Fibroblast of lung (primary cell): ENCODE measurements at places on chromosomes 1 and 21.

- peak; percentile 80 for DNase-seq
Observed at GRCh38 chr1:22452481-22452957, 868 bp downstream of the ZBTB40 start.

DNA sequence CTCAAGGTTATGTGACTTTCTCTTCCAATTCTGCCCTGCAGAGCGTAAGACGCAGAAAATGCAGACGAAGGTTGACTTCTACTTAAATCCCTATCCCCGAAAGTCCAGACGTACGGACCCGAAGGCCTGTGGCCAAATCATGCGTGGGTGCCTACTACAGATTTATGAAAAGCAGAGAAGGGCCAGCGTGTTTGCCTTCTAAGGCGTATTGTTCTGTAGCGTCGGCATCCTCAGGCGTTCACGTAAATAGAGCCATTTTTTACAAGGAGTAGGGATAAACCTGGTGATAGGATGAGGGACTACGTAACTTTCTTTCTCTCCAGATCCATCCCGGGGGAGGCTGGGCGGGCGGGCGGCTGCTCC lies 222 bp upstream of the GIPC2 start:
- DNase-seq = no peak

- peak; percentile 63 for DNase-seq
Observed at GRCh38 chr1:85259912-85260274, 431 bp upstream of the C1orf52 start.

DNA sequence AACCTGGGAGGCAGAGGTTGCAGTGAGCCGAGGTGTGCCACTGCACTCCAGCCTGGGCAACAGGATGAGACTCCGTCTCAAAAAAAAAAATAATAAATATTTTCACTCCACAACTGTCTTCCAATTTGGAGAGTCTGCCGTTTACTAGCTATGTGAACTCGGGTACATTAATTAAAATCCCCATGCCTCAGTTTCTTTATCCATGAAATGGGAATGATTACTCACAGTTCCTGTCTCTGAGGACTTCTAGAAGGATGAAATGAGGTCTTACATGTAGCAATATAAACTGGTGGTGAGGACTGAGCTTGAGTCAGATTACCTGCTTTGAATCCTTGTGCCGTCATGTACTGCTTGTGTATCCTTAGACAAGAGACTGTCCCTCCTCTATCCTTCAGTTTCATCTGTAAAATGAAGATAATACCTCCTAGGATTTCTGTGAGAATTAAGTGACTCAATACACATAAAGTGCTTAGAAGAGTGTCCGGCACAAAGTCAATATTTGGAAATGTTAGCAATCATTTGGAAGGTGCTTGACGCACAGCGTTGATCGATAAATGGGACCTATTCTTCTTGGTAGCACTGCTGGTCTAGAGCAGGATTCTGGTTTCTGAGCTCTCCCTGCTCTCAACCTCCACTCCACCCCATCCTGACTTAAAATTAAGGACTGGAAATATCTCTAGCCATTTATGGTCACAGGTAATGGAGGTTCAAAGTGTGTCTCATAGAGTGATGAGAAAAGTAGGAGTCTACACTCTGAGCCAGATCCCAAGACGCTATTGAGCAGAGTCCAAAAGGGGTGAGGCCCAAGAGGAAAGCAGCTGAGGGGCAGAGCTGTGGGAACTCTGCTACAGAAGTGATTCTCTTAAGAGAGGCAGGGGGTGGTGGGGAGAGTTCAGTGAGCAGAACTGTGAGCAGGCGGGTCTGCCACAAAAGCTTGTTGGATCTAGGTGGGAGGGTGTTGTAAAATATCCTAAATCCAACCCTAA lies 11.6 kb upstream of the DDI2 start:
- no peak for DNase-seq

DNA sequence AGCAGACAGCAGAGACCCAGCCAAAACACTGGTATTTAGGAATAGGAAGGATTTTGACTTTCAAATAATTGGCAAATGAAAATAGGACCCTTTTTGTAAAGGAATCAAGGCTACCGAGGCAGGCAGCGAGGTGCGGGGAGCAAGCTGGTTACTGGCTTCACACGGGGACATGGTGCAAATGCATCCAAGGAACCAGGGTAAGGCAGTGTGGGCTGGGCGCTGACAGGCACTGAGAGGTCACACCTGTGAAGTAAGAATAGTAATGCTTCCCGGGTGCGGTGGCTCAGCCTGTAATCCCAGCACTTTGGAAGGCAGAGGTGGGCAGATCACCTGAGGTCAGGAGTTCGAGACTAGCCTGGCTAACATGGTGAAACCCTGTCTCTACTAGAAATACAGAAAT lies 15.5 kb downstream of the CHAF1B start:
- DNase-seq = no peak

DNA sequence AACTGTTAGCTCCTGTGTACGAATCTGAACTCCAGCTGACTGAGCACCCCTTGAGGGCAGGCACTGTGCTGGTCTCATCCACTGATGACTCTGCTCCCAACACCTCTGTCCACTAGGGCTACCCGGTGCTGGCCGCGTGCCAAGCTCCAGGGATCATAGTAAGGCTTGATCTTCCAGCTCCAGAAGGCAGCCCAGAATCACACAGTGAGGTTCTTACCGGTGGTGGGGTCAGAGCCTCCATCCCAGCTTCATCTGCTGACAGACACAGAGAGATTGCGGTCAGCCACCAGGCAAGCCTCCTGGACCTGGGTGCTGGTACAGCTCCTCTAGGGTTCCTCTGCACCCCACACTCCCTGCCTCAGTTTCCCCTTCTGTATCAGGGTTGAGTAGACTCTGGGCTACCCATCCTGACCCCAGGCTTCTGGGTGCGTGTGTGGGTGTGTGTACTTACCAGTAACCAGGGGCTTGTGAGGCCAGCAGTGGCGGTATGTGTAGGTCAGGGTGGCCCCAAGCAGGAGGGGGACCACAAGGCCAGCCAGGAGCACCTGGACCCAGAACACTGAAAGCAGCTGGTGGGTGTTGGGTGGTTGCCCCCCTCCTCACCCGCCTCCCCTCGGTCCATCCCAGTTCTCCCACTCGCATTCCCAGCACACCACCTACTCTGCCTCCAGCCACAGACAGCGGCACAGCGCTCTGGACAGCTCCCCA lies 3.4 kb downstream of the TNFRSF25 start:
- DNase-seq = no peak

- no peak for DNase-seq
Observed at GRCh38 chr1:8382608-8383505, 64.9 kb downstream of the SLC45A1 start.

DNA sequence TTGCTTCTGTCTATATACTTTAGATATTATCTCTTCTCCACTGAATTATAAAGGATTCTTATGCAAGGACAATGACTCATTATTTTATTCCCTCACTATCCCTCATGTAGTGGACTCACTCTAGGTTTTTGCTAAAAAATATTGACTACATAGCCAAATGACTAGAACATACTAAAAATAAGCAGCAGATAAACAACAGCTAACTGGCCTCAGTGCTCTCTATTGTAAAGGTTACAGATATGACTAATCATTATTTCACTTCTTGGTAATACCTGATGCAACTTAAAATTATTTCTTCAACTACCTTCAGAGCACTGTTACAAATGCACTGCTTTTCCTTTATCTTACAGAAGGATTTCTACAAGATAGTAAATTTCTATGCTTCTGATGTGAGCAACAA lies 147.6 kb upstream of the DEPDC1 start:
- no peak for DNase-seq

GRCh38 chr1:48033495-48034045 lies 36.4 kb upstream of the TRABD2B start:
- DNase-seq = no peak

- peak; percentile 43 for DNase-seq
Observed at GRCh38 chr1:110235834-110236682, 25.9 kb downstream of the KCNC4 start.

GRCh38 chr1:109621379-109622136 lies 1.9 kb downstream of the AMPD2 start:
- no peak for DNase-seq

GRCh38 chr1:34131396-34132160 lies 33.5 kb downstream of the CSMD2 start:
- no peak for DNase-seq

- DNase-seq = peak; percentile 90
Observed at GRCh38 chr1:113981962-113982931, 3.0 kb downstream of the OLFML3 start.

- peak; percentile 9 for DNase-seq
Observed at GRCh38 chr1:235650341-235651169, 971 bp upstream of the GNG4 start.

DNA sequence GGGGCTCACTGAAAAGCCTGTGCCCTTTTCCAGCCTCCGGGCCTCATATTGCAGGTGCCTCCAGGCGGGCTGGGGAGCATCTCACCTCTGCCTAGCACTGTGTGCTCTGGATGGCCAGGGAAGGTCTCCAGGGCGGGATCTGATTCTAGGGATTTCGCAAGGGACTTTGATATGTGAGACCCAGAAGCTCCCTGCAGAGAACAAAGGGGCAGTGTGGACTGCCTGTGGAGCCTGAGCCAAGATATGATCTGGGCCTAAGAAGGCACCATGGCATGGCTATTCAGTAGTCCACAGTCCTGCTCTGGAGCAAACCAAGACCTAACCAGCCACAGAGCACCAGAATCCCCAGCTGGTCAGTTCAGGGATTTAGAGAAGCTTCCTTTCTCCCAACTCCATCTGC lies 157.2 kb downstream of the ST6GALNAC5 start:
- no peak for DNase-seq

GRCh38 chr1:166470441-166470840 lies 303.6 kb upstream of the FAM78B start:
- no peak for DNase-seq

DNA sequence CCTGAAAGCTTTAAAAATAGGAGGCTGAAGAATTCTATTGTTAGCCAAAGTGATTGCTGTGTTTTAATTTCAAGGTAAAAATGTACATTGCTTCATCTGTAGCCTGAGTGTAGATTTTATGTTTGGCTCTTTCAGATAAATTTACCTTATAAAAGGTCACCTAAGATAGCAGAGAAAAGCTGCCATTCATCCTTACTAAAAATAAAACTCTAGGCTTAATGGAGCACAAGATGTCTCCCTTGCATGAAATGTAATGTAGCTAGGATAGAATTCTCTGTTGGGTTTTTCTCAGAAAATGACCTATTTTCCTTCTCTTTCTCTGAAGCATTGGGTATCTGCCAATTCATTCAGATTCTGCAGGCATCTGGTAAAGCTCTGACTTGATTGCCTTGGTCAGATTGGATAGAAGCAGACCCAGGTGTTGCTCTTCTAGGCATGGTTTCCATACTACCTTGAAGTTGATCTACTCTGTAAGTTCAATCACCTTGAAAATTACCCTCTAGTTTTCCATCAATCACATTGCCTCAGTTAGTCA lies 176.6 kb upstream of the GORAB start:
- no peak for DNase-seq

DNA sequence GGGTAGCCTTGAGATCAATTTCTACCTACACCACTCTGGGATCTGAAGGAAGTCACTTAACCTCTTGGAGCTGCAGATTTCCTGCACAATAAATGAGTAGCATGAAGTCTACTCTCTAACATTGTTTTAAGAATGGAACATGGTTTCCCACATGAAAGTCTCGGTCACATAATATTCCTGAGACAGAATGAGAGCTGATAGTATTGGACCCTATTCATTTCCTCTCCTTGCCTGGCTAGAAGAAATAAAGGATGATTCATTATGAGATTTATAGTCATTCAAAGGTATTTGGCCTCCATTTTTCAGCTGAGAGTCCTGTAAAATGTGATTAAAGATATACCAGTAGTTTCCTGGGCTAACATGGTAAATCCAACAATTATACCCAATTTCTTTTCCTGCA lies 56.7 kb downstream of the ARHGAP29 start:
- DNase-seq = no peak

DNA sequence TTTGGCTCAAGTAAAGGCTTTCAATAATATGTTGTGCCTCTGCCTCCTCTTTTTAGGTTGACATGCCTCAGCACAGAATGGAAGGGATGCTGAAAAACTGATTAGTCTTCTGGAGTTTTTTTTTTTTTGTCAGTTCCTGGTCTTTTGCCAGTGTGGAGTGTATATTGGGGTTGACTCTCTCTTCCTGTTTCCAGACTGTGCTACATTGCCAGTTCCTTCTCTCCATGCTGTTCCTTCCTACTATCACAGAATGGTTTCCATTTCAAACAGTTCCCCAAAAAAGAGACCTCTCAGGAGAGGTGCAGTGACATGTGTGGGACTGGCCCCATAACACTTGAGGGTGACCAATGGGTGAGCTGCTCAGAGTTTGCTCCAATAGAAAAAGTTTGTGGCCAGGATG lies 101.7 kb upstream of the ETV3 start:
- no peak for DNase-seq

- DNase-seq = no peak
Observed at GRCh38 chr1:17095141-17095540, 24.1 kb downstream of the PADI2 start.

DNA sequence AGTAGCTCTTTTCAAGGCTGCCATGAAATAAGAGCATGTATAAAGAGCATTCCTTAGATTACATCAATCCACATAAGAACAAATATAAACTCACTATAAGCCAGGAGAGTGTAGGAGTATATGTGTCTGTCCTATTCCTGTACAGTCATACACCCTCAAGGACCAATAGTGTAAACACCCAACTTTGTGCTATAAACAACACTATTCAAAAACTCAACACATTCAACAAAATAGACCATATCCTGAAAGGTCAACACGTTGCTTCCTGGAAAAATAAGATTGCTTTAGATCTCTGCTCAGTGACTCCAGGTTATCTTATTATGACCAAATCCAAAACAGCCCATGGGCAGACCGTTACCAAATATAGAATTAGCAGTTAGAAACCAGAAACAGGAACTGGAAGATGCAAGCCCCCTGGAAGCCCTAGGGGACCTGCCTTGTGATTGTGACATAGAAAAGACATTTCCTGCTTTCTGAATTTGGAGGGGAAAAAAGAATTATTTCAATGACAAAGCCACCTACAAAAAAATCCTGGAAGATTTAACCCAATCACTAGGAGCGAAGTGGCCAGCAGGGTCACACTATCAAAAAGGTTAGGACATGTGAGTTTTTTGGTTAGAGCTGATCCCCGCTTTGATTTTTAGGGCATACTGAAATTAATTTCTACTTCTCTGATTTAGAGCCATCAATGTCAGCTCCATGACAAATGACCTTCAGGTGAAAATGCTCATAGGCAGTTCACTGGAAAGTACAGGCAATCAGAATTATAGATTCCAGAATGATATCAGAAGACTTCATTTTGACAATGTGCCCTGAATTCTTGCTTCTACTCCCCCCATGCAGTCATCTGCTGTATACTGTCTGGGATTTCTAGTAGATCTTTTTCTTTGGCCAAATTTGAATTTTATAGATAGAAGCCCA lies 59.9 kb downstream of the LRRC8C start:
- DNase-seq = peak; percentile 20

DNA sequence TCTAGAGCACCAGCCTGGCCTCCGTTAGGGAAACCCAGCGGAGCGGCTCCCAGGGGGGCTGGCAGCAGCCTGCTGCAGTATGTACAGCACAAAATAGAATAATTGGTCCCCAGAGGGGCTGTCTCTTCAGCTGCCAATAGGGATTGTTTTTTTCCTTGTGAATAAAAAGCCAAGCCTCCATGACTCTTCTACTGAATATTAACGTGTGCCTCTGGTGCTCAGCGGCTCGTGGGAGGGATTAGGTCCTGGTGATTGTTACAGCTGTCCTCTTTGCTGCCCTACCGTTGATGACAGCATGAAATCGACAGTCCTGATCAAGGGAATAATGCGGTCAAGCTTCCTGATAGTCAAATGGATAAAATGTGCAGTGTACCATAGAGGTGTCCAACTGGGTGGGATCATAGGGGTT lies 190.7 kb upstream of the RUNX1 start:
- no peak for DNase-seq
